ENCODE measurements at places on chromosomes 1 and 21. TPM values are rescaled to one million over a fixed set of nuclear protein-coding genes. Genes with fewer than 3 reads are reported as not detected.

Gene TNFSF4
- total RNA-seq: 0.15 TPM

- DNase-seq: no peak
Observed at GRCh38 chr1:14954210-14954609, 199.3 kb upstream of the TMEM51 start.

GRCh38 chr1:88327391-88328267, 356.4 kb upstream of the PKN2 start:
- DNase-seq: no peak

Gene TSTD1
- 14.2 TPM for total RNA-seq

DNA sequence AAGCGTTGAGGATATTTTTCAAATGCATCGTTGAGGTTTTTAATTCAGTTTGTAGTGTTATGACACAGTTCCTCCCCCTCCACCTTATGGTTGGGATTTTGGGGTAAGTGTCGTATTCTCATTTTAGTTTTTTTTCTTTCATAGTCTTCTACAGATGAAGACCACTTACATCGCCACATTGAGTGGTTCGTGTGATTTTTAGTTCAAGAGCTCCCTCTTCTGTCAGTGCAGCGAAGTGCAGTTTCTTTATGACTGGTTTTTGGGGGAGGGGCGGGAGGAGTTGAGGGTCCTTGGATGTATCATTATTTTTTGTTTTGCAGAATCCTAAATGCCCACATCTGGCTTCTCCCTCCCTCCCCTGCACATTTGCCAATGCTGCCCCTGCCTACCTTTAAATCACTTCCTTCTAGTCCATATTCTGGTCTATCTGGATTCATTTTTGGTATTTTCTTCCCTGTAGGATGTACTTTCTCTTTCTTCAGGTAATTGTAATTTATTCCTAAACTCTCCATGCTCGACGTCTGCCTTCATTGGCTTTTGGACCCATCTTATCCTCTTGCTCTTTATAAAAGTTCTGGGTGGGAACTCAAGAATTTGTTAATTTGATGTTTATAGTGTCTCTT, 433.1 kb downstream of the CAMTA1 start:
- peak; percentile 61 for DNase-seq

Gene STK40
- total RNA-seq: 37.3 TPM

GRCh38 chr21:37240978-37241377, 26.2 kb downstream of the VPS26C start:
- no peak for DNase-seq

GRCh38 chr1:70990469-70991253, 57.0 kb downstream of the PTGER3 start:
- DNase-seq: no peak

- no peak for DNase-seq
Observed at GRCh38 chr1:75423616-75424015, 187.3 kb downstream of the SLC44A5 start.

DNA sequence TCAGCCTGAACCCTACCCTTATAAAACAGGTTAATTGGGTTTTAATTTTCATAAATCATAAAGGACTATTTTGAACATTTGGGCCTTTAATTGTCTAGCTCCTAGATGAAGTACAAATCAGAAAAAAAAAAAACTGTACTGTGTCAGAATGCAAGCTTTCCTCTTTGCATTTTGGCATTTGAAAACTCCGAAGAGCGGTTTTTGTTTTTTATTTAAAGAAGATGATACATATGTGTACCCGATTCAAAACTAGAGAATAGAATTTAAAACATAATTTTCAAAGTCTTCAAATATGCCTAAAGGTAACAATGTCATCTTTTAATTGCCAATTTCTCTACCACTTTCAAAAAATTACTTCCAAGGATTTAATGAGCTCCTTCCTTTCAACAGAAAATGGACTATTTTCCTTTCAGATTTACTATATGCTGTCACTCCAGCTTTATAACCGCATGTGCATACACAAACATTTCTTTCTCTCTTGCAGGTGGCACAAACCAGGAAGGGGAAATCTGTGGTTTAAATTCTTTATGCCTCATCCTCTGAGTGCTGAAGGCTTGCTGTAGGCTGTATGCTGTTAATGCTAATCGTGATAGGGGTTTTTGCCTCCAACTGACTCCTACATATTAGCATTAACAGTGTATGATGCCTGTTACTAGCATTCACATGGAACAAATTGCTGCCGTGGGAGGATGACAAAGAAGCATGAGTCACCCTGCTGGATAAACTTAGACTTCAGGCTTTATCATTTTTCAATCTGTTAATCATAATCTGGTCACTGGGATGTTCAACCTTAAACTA, 33.7 kb downstream of the MRPL39 start:
- no peak for DNase-seq

DNA sequence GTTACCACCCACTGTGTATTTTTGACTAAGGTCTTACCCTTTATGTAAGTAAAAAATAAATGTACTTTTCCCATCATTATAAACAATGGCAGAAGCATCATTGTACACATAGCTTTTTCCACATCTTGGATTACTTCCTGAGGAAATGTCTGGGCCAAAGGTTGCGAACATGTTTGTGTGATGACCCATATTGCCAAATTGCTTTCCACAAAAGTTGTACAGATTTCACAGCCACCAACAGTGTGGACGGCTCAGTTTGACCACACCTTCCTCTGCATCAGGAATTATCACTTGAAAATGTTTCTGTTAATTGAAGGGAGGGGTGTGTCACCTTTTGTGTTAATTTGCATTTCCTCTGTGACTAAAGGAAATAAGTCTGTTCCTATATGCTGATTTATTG, 25.7 kb downstream of the AKNAD1 start:
- no peak for DNase-seq

Gene TGFB2
- total RNA-seq: 0.62 TPM

- no peak for DNase-seq
Observed at GRCh38 chr1:223737342-223737741, 25.0 kb downstream of the CAPN2 start.

GRCh38 chr1:32759997-32760623, 57.0 kb downstream of the YARS1 start:
- no peak for DNase-seq

DNA sequence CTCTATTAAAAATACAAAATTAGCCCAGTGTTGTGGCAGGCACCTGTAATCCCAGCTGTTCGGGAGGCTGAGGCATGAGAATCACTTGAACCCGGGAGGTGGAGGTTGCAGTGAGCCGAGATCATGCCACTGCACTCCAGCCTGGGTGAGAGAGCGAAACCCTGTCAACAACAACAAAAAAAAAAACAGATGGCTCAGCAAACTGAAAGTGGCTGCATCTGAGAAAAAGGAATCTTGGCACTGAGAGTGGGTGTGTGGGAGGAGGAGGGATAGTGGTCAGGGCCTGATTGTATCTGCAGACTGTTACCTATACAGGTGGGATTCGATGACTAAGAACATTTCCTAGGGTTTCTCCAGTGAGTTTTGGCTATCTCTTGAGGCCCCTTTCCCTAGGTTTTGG, 122.2 kb upstream of the BARHL2 start:
- no peak for DNase-seq

DNA sequence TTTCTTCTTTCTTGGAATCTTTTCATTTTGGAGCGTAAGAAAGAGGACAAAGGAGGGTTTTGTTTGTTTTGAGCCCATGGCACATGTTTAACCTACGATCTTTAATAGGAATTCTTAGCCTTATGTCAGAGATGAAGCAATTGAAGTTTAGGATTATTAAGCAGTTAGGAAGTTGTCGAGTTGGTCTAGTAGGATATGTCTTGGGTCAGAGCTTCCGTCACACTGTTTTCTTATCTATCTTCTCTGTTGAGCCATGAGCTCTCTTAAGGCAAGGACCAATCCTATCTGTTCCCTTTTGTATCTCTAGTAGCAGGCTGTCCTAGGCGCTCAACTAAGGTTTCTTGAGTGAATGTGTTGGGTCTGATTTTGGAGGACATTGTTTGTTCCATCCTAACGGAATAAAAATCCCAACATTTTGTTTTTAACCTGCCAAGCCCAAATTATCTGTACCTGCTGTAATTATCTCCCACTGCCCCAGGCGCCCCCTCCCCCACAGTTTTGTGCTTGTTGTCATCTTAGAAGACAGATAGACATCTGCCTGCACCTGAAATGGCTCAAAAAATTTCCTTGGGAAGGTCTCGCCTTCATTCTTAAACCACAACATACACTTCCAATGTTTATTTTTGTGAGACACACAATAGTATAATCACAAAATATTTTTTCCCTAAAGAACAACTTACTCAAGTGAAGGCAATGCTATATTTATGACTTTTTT, 95.3 kb upstream of the GADD45A start:
- DNase-seq: no peak

DNA sequence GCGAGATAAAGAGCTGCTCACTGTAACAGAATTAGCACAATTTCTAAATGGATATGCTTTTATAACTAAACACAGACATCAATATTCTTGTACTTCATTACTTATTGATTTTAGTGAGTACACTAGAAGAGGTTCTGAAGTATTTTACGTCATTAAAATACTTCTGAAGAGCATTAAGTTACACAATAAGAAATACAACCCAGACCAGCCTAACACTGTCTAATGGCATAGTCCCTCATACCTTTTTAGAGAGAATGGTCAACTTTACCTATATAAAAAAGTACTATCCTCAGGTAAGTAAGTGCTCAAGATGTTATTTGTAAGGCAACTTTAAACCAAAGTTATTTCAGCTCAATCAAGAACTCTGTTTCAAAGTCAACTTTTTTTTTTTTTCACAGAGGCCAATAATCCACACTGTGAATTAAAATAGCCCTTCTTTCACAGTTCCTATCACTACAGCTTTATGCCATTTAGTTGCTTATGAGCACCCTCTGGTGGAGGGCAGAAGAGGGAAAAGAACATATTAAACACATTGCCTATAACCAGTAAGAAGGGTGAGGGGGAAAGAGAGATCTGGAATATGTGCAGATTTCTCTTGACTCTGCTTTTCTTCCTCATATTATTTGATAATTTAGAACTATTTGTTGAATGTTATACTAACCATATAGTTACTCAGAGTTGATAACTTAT, 182.1 kb upstream of the DMRTA2 start:
- peak; percentile 45 for DNase-seq

DNA sequence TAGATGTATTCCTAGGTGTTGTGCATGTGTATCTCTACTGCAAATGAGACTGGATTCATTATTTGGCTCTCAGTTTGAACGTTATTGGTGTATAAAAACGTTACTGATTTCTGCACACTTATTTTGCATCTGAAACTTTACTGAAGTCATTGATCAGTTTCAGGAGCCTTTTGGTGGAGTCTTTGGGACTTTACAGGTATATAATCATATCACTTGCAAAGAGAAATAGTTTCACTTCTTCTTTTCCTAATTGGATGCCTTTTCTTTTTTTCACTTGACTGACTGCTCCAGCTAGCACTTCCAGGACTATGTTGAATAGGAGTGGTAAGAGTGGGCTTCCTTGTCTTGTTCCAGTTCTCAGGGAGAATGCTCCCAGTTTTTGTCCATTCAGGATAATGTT, 252.2 kb downstream of the SMYD3 start:
- DNase-seq: no peak

DNA sequence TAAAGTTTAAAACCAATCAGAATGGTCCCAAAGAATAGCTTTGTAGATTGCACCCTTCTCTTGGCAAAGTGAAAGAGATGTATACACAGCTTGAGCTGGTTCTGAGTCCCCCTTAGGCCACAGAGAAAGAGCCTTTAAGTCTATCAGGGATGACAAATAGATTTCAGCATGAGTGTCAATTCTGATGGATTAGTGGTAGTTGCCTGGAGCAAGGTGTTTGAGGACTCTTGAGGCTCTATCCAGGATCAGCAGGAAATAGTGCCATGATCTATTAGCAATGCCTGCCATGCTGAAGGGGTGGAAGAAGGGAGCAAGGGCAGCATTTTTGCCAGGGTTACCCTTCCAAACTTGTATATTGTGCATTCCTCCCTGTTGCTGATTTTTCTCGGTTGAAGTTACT, 116.6 kb downstream of the ATG4C start:
- no peak for DNase-seq

DNA sequence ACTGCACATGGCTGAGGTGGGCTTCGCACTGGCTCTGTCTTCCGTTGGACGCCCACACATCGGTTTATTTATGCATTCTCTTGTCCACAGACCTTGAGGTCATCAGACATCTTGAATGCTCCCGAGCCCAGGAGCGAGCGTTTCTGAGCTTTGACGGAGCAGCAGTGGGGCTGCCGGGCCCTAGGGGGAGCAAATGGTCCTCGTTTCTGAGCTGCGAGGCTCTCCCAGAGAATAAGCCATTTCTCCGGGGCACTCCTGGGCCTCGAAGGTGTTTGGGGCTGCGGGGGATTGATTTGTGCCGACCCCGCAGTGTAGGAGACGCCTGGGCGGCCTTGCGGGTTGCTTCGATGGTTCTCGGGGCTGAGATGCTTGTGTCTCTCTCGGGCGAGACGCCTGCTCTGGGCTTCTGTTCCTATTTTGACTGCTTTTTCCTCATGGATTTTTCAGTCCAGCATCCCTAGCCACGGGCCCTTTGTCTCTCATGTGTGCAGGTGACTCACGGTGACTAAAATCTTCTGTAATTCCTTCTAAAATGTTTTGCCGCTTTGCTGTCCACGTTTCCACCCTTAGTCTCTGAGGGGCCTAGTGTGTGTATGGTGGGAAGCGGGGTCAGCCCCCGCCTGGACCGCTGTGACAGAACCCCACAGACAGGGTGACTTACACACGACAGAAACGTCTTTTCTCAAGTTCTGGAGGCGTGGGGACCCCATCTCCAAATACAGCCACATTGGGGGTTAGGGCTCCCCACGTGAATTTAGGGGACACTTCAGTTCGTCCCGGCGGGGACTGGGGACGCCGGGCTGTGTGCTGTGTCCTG, 62.1 kb downstream of the FAAP20 start:
- peak; percentile 46 for DNase-seq

- no peak for DNase-seq
Observed at GRCh38 chr1:244022311-244022710, 28.8 kb upstream of the ZBTB18 start.

DNA sequence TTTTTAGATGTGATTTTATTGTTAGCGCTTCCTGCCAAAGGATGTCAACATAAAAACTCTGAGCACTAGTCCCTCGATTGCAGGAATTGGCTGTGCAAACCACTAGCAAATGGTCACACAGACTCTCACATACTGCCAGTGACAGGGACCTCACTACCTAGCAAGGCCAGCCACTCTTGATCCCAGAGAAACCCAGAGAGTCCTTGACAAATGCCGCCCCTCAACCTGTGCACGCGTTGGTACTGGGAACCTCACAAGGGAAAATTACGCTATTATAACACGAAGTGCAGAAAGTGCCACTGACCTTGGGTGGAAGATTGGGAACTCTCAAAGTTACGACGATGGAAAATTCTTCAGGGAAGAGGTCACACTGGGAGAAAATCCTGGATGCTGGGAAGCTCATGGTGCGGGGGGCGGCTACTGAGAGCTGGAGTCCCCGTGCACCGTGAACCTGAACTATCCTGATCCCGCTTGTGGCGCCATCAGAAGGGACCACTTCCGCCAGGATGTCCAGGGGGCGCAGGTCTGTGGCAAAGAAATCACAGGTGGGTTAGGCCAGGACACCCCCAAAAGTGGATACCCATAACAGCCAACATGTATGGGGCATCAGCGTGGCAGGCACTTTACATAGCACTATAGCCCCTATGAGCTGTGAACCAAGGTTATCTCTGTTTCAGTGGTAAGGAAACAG, 5.9 kb upstream of the KRTAP10-4 start:
- DNase-seq: no peak

Data from endothelial cell (in vitro differentiated cells).